ENCODE measurements at places on chromosomes 5 and 9.

DNA sequence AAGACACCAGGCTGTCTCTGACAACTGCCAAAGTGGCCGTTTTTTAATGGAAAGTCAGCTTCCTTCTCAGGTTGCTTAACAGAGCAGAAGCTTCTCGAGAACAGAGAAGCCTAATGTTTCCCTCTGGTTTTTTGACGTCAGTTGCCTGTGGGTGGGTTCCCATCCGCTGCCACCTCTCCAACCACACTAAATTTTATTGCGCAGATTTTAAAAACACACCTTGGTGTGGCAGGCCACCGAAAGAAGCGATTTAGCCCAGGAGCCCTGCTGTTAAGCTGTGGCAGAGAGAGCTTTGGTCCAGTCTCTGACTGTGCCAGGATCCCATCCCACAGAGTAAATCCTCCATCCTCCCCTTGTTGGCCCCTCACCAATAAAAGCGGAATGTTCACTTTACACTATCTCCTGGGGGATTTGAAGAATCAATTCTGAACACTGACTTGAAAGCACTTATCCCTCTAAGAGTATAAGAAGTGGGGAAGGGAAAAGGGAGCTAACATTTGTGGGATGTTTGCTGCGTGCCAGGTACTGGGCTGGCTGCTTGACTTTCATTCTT, 181.6 kb downstream of the AOPEP start:
- peak; percentile 52 for DNase-seq

- no peak for DNase-seq
Measured at GRCh38 chr5:80634193-80634592, 20.3 kb upstream of the MSH3 start.

GRCh38 chr9:80707120-80707519, 982.2 kb downstream of the TLE1 start:
- no peak for DNase-seq

DNA sequence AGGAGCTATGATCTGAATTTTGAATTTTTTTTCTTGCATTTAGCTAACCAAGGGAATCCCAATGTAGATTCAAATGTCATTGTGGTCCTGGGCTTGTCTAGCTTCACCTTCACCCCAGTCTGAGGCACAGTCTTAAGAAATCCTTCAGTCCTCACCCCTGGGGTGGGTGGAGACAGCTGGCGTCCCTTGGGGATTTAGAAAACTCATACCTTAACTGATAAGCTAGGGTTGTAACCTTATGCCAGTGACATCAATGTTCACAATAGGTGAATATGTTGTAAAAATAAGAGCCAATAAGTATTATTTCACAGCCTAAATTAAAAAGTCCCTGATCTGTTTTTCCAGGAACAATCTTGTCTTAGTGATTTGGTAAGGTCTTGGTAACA, 4.6 kb downstream of the ISOC1 start:
- no peak for DNase-seq

- DNase-seq = no peak
Measured at GRCh38 chr5:102910240-102911226, 155.4 kb downstream of the PAM start.

DNA sequence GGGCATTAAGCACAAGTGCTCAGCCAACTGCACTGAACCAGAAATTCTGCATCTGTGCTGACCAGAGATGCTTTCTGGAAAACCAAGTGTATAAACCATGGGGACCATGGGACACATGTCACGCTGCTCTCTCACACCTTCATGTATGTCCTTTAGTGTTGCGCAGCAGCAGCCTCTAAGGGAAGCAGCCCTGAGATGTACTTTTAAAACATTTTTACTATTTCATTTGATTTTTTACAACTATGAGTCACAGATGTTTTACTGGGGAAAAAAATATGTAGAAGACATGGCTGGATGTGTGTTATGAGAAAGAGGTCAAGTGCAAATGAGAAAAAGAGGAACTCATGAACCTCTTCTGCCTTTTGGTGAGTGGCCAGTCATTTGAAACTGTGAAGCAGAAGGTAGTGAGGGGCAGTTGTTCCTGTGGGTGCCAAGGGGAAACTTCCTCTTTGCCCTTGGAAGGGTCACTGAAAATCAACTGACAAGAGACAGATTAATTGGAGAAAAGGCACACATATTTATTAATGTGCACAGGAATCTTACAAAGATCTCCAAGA, 31.4 kb upstream of the SYK start:
- peak; percentile 73 for DNase-seq

DNA sequence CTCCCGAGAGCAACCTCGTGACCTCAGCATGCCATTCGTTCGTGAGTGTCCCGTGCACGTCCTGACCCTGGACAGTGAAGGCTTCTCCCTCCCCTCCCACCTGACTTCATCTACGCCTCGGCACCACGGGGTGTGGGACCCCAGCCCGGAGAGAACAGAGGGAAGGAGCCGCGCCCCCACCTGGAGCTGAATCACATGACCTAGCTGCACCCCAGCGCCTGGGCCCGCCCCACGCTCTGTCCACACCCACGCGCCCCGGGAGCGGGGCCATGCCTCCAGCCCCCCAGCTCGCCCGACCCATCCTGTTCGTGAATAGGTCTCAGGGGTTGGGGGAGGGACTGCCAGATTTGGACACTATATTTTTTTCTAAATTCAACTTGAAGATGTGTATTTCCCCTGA, 38.3 kb upstream of the FCN2 start:
- DNase-seq = no peak

DNA sequence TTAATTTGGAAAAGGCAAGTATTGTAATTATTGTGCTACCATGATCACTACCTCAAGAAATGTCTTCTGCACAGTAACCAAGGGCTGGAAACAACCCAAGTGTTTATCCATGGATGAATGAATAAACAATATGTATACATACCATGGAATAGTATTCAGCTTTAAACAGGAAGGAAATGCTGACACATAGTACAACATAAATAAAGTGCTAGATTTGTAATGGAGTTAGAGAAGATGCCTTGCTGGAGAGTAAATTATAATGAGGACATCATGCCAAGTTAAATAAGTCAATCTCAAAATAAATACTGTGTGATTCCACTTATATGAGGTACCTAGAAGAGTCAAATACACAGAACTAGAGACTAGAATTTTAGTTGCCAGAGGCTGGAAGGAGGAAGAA, 160.0 kb downstream of the CCDC192 start:
- no peak for DNase-seq

- DNase-seq = no peak
Measured at GRCh38 chr5:180575571-180575970, 15.7 kb downstream of the SCGB3A1 start.

GRCh38 chr9:93041108-93041802, 17.2 kb upstream of the SUSD3 start:
- DNase-seq = peak; percentile 21

Data from inflammatory macrophage (primary cell).